CD4-positive, alpha-beta T cell (primary cell): ENCODE measurements at places on chromosomes 6 and 20. TPM values are rescaled to one million over a fixed set of nuclear protein-coding genes. Genes with fewer than 3 reads are reported as not detected.

DNA sequence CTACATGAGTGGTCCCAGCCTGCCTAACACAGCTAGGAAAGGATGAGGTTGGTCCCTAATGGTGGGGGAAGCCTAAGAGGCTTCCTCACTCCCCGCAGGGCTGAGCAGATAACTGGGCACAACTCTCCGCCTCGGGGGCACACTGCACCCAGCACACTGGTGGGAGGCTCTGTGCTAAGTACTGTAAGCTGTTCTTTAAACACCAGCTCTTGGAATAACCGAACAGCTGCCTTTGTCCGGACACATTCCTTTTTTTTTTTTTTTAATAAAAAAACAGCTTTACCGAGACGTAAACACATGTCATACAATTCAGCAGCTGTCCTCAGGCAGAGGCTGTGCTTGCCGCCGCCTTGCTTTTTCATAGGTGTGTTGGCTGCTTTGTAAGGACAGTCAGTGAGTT is 6.9 kb downstream of the PSMG4 start:
- H3K4me1 ChIP-seq, result peaks cover 41% of the 10 kb centered on the region
- no peak overlapping the region for H3K4me3 ChIP-seq
- no peaks in the 10 kb centered on the region for H3K27me3 ChIP-seq
- peaks cover 60% of the 10 kb centered on the region for H3K36me3 ChIP-seq
- H3K27ac ChIP-seq, result no peak overlapping the region

DNA sequence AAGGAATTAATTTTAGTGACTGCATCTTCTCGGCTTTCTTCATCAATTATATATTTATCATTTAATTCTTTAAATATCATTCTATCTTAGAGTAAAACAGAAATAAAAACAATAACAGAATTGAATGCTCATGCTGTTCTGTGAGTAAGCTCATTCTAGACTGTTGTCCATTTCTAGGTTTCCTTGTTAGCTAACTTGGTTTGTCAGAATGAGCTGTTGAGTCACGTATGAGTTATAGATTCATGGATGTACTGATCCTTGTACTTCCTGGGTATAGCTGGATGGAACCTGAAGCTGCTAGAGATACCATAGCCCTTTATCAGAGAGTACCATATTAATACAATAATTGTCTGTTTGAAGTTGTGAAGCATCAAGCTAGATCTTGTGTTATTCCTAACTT is 515.3 kb downstream of the TENT5A start:
- no peaks in the 10 kb centered on the region for H3K36me3 ChIP-seq
- no peak overlapping the region for H3K27ac ChIP-seq
- no peaks in the 10 kb centered on the region for H3K4me1 ChIP-seq
- no peak for DNase-seq
- H3K27me3 ChIP-seq, result no peaks in the 10 kb centered on the region
- no peak overlapping the region for H3K4me3 ChIP-seq

DNA sequence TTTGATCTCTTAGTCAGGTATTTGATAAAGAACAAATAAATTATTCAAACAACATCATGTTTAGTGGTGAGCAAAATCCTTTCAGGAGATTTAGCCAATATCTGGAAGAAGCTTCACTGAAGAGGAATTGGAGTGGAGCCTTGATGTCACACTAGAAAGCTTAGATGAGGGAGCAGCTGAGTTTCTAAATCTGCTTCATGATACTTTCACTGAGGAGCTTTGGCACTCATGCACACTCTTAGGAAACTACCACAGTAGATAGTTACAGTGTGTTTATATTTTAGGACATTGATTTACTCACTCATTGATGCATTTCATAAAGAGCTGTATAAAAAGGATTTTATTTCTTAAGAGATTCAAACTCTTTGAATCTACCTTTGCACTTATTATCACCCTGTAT is 366.2 kb upstream of the BTBD3 start:
- H3K4me1 ChIP-seq, result no peaks in the 10 kb centered on the region
- H3K4me3 ChIP-seq, result no peak overlapping the region
- no peaks in the 10 kb centered on the region for H3K27me3 ChIP-seq
- H3K36me3 ChIP-seq, result no peaks in the 10 kb centered on the region

GRCh38 chr20:36624944-36625324 is 19.4 kb downstream of the RAB5IF start:
- peaks cover 38% of the 10 kb centered on the region for H3K4me1 ChIP-seq
- no peaks in the 10 kb centered on the region for H3K27me3 ChIP-seq
- DNase-seq, result no peak
- no peak overlapping the region for H3K4me3 ChIP-seq

- no peak for DNase-seq
- no peak overlapping the region for H3K27ac ChIP-seq
- no peak overlapping the region for H3K4me3 ChIP-seq
- no peaks in the 10 kb centered on the region for H3K4me1 ChIP-seq
- no peaks in the 10 kb centered on the region for H3K36me3 ChIP-seq
Measured at GRCh38 chr20:42461965-42462593, 727.6 kb downstream of the PTPRT start.

- no peak for DNase-seq
- no peaks in the 10 kb centered on the region for H3K36me3 ChIP-seq
Measured at GRCh38 chr6:36827261-36828079, 11.8 kb downstream of the CPNE5 start.

Gene SLC17A3
- total RNA-seq, result 0.50 TPM

DNA sequence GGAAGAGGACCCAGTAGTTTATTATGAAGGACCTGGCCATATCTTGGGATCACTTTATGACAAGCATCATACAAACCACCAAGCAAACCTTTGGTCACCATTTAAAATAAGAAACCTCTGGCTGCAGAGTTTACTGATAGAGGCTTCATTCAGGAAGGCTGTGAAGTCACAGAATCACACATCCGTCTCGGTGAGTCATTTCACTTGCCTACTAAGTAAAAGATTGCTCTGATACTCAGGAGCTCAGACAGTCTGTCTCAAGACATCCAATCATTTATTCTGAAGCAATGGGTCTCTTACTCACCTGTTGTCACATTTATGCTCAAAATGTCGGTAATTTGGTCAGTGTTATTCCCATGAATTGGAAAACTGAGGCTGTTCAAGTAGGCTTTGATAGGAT is 33.7 kb downstream of the ADGRF5 start:
- H3K4me3 ChIP-seq, result no peak overlapping the region
- DNase-seq, result no peak
- H3K27me3 ChIP-seq, result no peaks in the 10 kb centered on the region
- H3K36me3 ChIP-seq, result no peaks in the 10 kb centered on the region
- H3K27ac ChIP-seq, result no peak overlapping the region

Gene C6orf136
- total RNA-seq, result 20.3 TPM

DNA sequence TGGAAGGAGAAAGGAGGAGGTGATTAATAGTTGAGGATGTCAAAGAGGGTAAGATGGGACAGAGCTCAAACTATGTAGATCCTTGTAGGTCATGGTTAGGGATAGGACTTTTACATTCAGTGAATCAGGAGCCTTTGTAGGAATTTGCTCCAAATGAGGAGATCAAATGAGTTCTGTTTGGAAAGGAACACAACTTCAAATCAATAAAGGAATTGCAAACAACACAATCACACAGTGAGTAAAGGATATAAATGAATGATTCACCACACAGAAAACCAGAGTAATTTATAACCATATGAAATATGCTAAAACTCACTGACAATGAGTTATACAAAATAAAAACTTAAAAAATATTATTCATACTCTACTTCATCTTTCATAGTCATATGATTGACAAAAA is 480.8 kb upstream of the EPHA7 start:
- H3K27ac ChIP-seq, result no peak overlapping the region
- no peaks in the 10 kb centered on the region for H3K36me3 ChIP-seq
- no peaks in the 10 kb centered on the region for H3K27me3 ChIP-seq

DNA sequence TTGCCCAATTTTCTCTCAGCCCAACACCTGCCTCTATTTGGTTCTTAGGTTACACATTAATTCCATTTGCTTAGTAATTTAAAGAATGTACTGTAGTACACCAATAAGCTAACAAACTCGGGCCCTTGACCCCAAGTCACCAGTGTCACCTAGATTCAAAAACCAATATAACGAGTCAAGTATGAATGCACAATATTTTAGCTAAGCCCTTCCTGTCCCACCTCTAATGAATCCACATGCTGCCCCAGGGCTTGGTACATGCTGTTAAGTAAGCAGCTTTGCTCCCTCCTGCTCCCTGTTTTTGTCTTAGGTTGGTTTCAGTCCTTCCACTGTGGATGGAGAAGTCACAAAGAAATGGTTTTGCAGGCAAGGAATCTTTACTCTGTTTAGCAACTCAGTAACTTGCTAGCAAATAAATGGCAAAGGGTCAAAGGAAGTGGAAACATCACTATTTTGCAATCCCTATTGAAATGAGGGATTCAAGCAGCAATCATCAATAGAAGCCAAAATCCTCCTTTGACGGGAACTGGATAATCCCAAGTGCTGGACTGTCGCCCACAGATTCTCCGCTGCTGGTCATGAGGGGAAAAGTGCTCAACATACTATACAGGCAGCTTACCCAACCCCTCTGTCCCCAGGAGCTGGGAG is 5.0 kb upstream of the MPC1 start:
- no peak for DNase-seq
- H3K27me3 ChIP-seq, result no peaks in the 10 kb centered on the region
- H3K4me1 ChIP-seq, result peaks cover 11% of the 10 kb centered on the region
- no peaks in the 10 kb centered on the region for H3K36me3 ChIP-seq
- H3K4me3 ChIP-seq, result no peak overlapping the region

DNA sequence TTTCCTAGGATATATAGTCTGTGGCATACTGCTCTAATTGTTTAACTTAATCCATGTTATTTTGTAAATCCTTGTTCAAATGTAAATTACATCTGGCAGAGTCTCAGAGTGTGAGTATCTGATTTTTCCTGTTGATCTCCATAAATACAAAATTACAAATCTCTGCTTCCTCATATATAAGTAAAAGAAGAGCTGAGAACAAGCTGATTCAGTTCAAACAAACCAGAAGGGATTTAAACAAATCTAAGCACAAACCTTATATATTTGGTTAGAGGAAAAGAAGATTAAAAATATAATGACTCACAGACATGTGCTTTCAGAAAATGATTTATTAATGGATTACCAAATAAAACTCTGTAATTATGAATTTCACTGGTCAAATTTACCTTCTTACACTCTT is 37.3 kb downstream of the KIF13A start:
- no peak overlapping the region for H3K4me3 ChIP-seq
- no peak for DNase-seq
- no peak overlapping the region for H3K27ac ChIP-seq
- H3K27me3 ChIP-seq, result no peaks in the 10 kb centered on the region

Gene LY6G6C
- total RNA-seq, result not detected

GRCh38 chr6:25627001-25627400 is 25.0 kb upstream of the SCGN start:
- H3K27ac ChIP-seq, result no peak overlapping the region
- H3K4me3 ChIP-seq, result no peak overlapping the region
- H3K36me3 ChIP-seq, result no peaks in the 10 kb centered on the region
- H3K4me1 ChIP-seq, result no peaks in the 10 kb centered on the region
- no peak for DNase-seq

GRCh38 chr6:52576392-52577021 is 353 bp downstream of the TRAM2 start:
- H3K36me3 ChIP-seq, result no peaks in the 10 kb centered on the region
- H3K27me3 ChIP-seq, result no peaks in the 10 kb centered on the region
- no peak overlapping the region for H3K27ac ChIP-seq
- peak overlapping the region; percentile 69 for H3K4me3 ChIP-seq
- H3K4me1 ChIP-seq, result peaks cover 39% of the 10 kb centered on the region

Gene LHFPL5
- not detected for total RNA-seq

DNA sequence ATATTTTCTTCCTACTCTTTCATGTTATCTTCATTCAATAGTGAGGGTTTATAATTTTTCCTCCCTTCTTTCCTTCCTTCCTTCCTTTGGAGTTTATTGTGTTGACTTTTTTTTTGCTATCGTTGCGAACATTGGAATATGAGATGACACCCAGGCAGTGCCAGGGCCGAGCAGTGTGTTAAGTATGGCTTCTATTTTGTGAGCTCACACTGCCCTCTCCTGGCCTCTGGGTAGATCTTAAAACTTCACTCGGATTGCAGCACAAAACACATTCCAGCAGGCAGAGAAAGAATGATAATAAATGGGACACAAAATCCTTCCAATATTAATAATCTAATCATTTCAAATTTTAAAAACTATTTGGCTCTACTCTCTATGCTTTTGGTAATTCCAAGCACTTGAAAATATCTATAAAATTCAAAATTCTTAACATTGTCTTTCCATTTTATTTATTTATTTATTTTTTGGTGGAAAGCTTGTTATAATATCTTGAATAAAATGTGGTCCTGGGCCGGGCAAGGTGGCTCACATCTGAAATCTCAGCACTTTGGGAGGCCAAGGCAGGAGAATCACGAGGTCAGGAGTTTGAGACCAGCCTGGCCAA is 147.4 kb upstream of the OLIG3 start:
- peak; percentile 76 for DNase-seq
- H3K27me3 ChIP-seq, result no peaks in the 10 kb centered on the region
- no peaks in the 10 kb centered on the region for H3K36me3 ChIP-seq
- H3K27ac ChIP-seq, result no peak overlapping the region
- peaks cover 6% of the 10 kb centered on the region for H3K4me1 ChIP-seq

- no peaks in the 10 kb centered on the region for H3K36me3 ChIP-seq
- H3K4me1 ChIP-seq, result no peaks in the 10 kb centered on the region
- H3K27me3 ChIP-seq, result no peaks in the 10 kb centered on the region
- no peak for DNase-seq
Measured at GRCh38 chr6:91483415-91484105, 896.7 kb upstream of the MAP3K7 start.

DNA sequence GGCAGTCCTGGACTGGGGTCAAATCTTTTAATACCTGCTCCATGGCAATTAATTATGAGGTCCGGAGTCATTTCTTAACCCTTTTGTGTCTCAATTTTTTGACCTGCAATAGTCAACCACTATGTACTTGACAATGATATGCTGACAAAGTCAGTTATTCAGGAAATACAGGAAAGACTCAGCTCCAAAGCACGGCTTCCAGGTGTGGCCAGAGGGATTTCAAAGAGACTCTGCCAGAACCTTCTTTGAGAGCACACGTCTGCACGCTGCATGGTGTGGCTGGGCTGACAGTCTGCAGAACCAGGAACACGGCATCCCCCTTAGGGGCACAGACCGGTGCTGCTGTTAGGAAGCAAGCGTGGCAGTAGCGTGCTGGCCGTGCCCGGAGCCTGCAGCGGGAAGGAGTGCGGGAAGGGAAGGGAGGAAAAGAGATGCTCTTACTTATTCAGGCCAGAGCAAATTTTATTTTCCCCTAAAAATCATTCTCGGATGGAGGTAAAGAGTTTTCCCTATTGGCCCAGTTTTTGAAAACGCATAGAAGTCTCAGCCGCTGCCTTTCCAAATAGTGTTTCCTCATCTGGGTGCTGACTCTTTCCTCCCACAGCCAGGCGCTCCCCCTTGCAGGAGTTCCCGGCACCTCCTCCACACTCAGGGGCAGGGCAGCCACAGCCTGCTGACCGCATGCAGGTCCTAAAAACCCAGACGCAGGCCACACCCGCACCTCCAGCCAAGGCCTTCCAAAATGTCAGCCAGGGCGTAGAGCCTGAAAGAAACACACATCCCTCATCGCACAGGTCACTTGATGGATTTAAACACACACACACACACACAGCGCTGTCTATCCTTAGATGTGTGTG is 187.4 kb upstream of the SNX9 start:
- no peaks in the 10 kb centered on the region for H3K4me1 ChIP-seq
- H3K36me3 ChIP-seq, result no peaks in the 10 kb centered on the region
- DNase-seq, result no peak
- H3K27ac ChIP-seq, result no peak overlapping the region
- no peaks in the 10 kb centered on the region for H3K27me3 ChIP-seq

GRCh38 chr6:83071023-83071422 is 3.6 kb downstream of the DOP1A start:
- no peak overlapping the region for H3K27ac ChIP-seq
- DNase-seq, result peak; percentile 21
- no peak overlapping the region for H3K4me3 ChIP-seq
- H3K36me3 ChIP-seq, result no peaks in the 10 kb centered on the region
- peaks cover 12% of the 10 kb centered on the region for H3K4me1 ChIP-seq
- H3K27me3 ChIP-seq, result no peaks in the 10 kb centered on the region
